MG63 (cell line): ENCODE measurements at places on chromosomes 7 and 10. TPM values are rescaled to one million over a fixed set of nuclear protein-coding genes. Genes with fewer than 3 reads are reported as not detected.

Gene MYO3A
- total RNA-seq: not detected in 2 replicates

Gene SND1
- 66.2 and 66.4 TPM in 2 replicates for total RNA-seq

Gene ZNF239
- total RNA-seq: 9.2 and 11.0 TPM in 2 replicates

Gene CALCR
- not detected in 2 replicates for total RNA-seq

Gene TMEM176B
- total RNA-seq: 0.23 TPM in 1 of 2 replicates, not detected in the other

Gene CLRN3
- total RNA-seq: not detected in 2 replicates

Gene SEC61A2
- 0.30 and 3.9 TPM in 2 replicates for total RNA-seq

Gene TRPV5
- total RNA-seq: not detected in 2 replicates

DNA sequence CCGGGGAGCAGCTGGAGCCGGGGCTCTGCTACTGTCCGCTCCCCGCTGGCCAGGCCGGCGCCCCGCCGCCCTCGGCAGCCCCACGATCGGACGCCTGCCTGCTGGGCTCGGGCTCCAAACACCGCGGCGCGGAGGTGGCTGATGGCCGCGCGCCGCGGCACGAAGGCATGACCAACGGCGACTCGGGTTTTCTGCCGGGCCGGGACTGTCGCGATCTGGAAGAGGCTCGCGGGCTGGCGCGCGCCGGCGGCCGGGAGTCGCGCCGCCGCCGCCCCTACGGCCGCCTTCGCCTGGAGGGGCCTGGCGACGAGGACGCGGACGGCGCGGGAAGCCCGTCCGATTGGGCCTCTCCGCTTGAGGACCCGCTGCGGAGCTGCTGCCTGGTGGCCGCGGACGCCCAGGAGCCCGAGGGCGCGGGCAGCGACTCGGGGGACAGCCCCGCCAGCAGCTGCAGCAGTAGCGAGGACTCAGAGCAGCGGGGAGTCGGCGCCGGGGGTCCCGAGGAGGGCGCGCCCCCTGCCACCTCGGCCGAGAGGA, 570 bp downstream of the TBC1D12 start:
- DNase-seq: peak; percentile 42

DNA sequence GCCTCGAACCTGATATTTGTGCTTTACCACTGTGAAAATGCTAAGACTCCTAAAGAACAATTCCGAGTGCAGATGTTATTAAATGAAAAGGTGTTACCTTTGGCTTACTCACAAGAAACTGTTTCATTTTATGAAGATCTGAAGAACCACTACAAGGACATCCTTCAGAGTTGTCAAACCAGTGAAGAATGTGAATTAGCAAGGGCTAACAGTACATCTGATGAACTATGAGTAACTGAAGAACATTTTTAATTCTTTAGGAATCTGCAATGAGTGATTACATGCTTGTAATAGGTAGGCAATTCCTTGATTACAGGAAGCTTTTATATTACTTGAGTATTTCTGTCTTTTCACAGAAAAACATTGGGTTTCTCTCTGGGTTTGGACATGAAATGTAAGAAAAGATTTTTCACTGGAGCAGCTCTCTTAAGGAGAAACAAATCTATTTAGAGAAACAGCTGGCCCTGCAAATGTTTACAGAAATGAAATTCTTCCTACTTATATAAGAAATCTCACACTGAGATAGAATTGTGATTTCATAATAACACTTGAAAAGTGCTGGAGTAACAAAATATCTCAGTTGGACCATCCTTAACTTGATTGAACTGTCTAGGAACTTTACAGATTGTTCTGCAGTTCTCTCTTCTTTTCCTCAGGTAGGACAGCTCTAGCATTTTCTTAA, 47.7 kb downstream of the MINPP1 start:
- DNase-seq: no peak

DNA sequence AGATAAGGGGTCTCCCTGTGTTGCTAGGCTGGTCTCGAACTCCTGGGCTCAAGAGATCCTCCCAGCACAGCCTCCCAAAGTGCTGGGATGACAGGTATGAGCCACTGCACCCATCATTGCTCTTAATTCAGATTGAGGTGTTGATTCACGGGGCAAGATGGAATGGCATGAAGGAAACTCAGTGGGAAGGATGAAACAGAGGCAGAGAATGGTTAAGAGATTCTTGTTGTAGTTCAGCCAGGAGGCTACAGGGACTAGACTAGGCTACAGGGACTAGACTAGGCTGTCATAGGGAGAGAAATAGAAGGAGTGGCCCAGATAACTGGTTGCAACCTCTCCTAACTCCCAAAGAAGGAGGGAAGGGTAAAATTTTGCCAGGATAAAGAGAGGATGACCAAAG, 48.0 kb downstream of the THNSL1 start:
- DNase-seq: no peak

DNA sequence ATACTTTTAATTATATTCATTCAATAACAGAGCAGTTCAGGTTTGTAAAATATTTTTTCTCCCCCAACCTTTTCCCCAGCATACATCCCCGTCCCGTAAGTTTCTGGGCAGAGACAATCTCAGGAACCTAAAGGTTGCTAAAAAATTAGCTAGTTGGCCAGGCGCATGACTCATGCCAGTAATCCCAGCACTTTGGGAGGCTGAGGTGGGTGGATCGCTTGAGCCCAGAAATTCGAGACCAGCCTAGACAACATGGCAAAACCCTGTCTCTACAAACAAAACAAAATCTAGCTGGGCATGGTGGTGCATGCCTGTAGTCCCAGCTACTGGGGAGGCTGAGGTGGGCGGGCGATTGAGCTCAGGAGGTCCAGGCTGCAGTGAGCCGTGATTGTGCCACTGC, 40.2 kb downstream of the TCF7L2 start:
- DNase-seq: peak; percentile 49

DNA sequence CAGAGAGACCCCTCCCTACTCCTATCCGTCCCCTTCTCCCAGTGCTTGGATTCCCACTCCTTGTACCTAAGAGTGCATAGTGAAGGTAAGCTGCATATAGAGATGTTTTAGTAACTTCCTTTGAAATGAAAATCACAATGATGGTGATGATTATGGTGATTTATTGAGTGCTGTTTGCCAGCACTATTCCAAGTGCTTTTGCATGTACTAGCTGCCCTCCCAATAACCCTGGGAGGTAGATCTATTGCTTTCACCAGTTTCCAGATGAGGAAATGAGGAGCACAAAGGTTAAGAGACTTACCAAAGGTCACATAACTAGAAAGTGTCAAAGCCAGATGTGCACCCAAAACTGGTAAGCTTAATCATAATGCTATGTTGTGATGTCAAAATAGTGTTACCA, 80.4 kb upstream of the NEUROD6 start:
- no peak for DNase-seq

DNA sequence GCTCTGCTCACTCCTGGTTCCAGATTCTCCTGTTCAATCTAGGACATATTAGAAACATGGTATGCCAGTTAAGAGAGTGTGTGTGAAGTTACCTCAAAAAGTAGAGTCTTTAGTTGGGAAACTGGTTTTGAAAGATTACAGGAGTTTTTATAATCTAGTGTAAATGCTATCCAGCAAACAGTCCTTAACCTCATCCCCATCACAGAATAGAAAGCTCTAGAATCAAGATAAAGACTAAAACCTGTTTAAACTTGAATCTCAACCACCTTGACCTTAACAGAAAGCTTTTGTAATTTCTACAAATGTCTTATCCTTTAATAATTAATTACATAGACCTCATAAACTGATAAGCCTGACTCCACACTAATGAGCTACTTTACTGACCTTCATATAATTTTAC, 1288.7 kb upstream of the SORCS1 start:
- no peak for DNase-seq

GRCh38 chr10:12348870-12349628, at the start of gene CAMK1D:
TSS of gene CAMK1D (plus strand) at chr10:12349547.
- DNase-seq: peak; percentile 80

GRCh38 chr10:74329873-74330272, 178.9 kb downstream of the ADK start:
- peak; percentile 25 for DNase-seq

- peak; percentile 41 for DNase-seq
Measured at GRCh38 chr7:27148756-27149641, 1.4 kb upstream of the HOXA6 start.

DNA sequence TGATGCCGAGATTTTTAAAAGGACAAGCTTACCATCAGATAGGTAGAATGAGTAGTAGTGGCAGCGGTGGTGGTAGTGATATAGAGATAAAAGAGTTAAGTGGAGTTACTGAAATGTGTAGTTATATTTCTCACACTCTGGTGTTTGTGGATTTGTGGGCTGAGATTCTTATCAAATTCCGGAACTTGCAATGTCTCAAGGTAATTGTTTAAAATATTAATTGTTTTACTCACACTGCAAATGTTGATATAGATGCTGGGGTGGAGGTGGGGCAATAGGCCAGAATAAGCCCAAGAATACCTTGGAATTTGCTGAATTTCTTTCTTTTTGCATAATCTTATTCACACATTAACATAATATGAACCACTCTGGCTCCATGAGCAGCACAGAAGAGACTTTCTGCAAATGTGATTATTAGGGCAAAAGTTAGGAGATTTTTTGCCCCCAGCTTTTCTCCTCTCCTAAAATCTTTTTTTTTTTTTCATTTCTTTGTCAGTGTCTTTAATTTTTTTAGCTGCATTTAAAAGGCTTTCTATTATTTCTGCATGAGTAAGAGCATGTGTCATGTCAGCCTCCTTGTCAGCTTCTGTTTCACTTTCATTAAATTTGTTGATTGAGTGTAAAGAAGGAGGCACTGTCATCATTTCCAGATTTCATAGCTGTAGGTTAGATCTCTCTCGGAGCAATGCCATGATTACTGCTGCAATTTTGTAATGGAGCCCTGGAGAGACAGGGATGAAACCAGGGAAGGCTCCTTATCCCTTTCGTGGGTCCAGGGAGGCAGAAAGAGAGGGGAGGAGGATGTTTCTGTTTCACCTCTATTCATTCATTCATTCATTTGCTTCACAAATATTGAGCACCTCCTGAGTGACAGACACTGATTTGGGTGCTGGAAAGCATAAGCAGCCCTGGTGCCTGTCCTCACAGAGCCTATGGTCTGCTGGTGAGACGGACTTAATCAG, 13.1 kb upstream of the SGMS1 start:
- DNase-seq: no peak

DNA sequence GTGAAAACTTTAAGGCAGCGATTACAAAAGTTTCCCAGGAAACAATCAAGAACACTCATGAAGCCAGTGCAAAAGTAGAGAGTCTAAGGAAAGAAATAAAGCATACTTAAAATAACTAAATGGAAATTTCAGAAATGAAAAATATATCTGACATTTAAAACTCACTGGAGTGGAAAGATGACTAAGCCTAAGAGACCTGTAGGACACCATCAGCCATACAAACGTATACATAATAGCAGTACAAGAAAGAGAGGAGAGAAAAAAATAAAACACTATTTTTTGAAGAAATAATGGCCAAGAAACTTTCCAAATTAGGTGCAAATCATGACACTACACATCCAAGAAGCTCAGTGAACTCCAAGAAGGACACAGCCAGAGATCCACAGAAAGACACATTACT, 5.4 kb upstream of the AKR1D1 start:
- no peak for DNase-seq

- no peak for DNase-seq
Measured at GRCh38 chr10:51255381-51255780, 181.1 kb downstream of the PRKG1 start.
